ENCODE measurements at places on chromosomes 3 and 15. TPM values are rescaled to one million over a fixed set of nuclear protein-coding genes. Genes with fewer than 3 reads are reported as not detected.

- no peak for DNase-seq
These were observed 116.7 kb upstream of the PLCL2 start for GRCh38 chr3:16768014-16768413.

The HRG gene
- total RNA-seq: not detected

DNA sequence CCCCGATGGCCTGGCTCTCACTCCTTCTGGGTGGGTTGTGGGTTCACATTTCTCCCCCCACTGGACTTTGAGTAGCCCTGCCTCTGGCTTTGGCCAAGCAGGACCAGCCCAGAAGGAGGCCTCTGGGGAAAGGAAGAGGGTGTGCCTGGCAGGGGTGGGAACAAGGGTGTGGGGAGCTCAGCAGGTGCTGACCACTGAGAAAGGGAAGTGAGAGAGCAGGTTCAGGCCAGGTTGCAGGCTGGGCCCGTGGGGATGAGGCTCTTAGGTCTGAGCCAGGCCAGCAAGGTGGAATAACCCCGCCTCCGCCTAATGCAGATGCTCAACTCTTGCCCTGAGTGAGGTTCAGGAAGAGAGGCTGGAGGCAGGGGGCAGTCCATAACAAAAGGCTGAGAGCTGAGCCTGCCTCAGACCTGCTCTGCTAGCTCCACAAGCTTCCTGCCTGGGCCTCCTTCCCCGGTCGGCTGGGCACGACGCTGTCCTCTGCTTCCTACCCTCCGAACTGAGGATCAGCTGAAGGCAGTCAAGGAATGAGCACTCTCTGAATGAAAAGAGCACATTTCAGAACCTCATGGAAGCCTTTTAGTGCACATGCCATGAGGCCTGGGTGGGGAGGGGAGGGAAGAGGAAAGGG, 82.7 kb downstream of the TLE3 start:
- DNase-seq: no peak

GRCh38 chr15:66138096-66138783, 115.3 kb downstream of the MEGF11 start:
- peak; percentile 25 for DNase-seq

DNA sequence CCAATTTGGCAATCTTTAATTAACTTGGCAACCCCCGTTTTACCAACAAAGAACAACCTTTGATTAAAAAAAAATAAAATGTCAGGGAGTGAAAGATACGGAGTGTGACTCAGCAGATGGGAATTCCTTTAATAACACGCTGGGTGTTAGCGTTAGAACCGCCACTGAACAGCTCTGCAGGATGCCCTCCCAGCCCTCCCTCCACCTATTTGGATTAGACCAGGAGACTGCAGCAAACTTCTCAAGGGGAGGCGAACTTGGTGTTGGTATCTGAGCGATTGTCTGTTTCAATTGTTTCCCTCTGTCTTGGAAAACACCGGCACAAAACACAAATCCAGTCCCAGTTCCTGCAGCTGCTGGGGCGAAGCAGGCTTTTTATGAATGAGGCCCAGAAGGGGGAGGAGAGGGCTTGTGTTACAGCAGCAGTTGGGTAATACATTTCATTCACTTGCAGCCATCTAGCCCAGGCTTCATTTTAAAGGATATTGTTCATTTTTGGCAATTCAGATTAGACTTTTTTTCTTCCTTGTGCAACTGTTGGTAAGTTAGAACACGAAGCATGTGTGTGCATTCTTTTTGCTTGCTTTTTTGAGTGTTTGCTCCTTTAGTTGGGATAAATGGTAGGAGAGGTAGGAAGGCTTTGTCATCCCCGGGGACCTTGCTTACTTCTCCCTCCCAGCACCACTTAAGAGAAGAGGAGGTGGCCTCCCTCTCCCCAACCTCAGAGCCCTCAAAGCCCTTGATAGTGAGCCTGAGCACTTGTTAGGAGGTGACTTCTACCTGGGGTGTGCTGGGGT, 152.3 kb downstream of the IGF1R start:
- peak; percentile 56 for DNase-seq

DNA sequence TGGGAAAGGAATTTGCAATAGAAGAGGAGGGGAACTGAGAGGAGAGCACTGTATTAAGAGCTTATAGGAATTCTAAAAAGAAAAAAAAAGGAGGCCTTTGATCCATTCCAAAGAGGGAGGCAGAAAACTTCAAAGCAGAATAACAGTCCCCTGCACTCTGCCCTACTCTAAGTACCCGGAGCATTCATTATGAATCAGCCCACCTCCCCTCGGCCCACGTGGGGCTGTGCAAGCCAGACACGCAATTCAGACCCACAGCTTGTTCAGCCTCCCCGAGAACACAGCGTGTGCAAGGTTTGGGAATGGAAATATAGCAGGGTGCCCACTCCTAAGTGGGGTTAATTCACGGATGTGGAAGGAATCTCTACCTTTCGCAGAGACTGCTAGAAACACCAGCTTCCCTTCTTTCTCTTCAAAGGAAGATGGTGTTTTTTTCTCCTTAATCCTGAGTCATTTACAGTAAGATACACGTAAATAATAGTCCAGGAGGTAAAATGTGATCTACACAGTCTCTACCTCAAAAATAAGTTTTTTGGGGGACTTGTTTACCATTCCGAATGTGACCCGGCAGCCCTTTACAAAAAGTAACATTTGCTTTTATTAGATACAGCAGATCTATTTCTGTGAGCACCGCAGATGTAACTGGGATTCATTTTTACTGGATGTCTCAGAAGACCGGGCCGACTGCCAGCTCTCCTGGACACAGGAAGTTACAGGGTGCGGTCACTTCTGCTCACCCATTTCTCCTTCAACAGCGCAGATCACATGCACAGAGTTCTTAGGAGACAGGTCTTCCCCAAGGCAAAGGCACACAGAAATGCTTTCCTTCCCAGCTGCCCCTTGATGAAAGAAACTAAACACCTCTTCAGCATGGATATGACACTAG, 768.5 kb upstream of the CFAP20DC start:
- peak; percentile 85 for DNase-seq

DNA sequence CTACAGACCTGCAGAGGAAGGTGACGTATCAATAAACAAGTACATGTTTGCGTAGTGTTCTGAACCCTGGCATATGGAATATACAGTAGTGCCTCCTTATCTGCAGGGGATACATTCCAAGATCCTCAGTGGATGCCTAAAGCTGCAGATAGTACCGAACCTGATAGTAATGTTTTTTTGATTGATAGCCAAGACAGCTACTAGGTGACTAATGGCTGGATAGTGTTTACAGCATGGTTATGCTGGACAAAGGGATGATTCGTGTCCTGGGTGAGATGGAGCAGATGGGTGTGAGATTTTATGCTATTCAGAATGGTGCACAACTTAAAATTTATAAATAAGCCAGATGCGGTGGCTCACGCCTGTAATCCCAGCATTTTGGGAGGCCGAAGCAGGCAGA, 55.8 kb upstream of the IGF2BP2 start:
- no peak for DNase-seq

DNA sequence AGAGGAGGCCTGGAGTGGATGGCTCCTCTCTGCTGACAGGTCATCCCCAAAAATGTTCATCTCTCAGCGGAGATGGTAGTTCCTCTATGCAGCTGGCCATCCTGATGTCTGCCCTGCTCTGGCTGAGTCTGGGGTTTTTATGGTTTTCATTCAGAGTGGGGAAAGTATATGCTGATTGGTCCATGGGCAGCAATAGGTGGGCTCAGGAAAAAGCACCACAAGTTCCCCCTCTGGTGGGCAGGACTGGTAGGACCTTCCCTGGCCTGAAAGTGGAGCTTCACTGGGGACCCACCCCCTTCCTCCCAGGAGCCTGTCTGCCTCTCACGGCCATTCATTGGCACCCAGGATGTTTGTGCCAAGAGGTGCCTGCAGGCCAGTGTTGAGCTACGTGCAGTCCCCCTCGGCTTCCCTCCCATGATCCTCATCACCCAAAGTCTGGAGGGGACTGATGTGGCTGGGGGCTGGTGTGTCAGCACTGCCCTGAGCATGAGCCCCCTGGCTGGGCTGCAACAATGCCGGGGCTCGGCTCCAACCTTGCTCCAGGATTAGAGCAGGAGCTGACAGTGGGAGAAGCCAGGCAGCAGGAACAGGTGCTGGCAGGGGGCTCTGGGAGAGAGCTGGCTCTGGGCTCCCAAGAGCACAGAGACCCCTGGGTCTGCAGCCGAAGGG, 13.1 kb upstream of the BLOC1S6 start:
- no peak for DNase-seq

GRCh38 chr3:29338377-29338776, 57.5 kb downstream of the RBMS3 start:
- no peak for DNase-seq

The GP5 gene
- total RNA-seq: not detected

DNA sequence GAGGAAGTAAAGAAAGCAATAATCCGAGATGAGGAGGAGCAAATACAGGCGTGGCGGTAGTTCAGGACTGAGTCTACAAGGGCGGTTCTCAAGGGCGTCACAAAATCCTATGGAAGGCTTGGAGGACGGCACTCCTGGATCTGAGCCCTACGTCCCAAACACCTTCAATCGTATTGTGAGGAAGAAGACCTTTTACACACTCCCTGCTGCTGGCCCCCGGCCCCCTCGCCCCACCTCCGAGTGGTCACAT, 747 bp downstream of the PLD1 start:
- DNase-seq: no peak

DNA sequence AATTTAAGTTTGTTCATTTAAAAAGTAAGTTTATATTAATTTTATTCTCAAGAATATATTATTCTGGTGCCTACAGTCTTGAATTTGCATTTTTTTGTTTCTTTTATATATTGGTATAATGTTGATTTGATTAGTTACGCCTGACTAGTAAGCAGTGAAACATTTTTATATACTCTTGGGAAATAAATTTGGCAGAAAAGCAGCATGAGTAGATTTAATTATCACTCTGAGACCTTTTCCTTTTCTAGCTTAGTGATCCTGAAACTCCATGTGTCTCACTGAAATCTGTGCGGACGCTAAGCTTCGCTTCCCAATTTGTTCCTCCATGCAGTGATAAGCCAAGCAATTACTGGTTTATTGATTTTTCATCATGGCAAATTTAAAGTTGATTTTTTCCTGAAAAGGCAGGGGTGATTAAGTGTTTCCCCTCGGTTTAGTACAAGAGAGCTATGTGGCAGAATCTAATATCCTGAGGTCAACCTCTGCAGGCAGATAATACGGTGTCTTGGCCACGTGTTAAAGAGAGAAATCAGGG, 87.2 kb upstream of the MLF1 start:
- DNase-seq: no peak

DNA sequence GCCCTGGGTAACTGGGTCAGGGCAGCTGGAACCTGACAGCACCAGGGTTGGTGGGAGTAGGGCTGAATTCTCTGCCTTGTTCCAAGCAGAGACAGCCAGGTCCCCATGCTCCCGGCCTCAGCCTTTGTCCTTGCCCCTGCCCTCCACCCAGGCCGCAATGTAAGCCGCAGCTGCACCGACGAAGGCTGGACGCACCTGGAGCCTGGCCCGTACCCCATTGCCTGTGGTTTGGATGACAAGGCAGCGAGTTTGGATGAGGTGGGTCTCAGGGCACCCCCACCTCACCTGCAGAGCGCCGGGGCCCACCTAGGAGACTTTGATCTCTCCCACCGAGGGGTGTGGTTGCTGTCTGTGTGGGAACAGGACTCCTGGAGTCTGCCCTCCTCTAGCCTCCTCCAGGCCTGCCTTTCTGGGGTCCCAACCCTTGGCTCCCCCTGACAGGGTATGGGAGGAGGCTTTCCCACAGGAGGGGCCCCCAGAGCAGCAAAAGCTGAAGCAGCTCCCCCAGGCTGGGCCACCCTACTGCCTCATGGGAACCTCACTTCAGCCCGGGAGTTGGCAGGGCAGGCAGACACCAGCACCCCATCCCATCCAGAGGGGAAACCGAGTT, 23.4 kb downstream of the VIPR1 start:
- no peak for DNase-seq

The HTR3C gene
- not detected for total RNA-seq

DNA sequence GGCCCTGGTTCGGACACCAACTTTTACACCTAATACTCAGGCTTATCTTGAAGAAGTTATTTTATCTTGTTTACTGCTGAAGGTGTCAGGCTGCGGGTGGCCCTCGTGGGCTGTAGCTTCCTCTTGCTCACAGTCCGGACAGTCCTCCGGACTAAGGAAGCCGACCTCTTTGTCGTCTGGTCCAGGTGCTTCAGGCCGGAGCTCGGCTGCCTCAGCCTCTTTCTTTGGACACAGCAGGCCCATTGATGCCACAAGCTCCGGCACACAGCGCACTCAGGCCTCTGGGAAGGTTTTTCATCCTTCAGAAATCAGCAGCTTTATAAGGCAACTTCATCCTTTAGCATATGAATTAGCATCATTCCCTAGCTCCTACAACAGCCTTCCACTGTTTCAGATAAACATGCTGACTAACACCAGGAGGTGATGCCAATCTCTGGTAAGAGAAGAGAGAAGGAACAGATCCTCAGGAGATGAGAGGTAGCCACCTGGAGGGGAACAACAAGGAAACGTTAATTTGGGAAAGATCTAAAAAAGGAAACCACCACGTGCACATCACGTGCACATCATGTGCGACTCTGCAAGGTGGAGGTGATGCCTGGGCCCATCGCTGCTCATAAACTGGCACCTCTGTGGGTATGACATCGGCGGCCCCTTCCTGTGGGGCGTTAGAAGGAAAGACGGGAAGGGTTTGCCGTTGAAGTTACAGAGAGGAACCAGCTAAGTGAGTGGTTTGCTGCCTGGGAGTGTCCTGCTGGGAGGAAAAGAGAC, 4.4 kb upstream of the CHAC1 start:
- DNase-seq: no peak

DNA sequence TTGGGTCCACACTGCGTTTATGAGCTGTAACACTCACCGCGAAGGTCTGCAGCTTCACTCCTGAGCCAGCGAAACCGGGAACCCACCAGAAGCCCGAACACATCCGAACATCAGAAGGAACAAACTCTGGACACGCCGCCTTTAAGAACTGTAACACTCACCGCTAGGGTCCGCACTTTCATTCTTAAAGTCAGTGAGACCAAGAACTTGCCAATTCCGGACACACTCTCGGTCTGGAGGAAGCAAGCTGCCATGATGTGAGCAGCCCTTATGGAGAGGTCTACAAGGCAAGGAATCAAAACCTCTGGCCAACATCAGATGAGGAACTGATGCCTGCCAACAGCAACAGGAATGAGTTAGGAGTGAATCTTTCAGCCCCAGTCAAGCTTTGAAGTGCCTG, 62.9 kb downstream of the SLC28A2 start:
- DNase-seq: no peak

GRCh38 chr15:60464836-60465630, 13.9 kb downstream of the ICE2 start:
- no peak for DNase-seq

The SAMD7 gene
- total RNA-seq: not detected

Data from right cardiac atrium (tissue), 5 donors.